Skin of body (tissue), 3 donors: ENCODE measurements at places on chromosomes 1 and 21. TPM values are rescaled to one million over a fixed set of nuclear protein-coding genes. Genes with fewer than 3 reads are reported as not detected.
A peak's percentile ranks its signal among the peaks of the same experiment; 100 is the strongest.

DNA sequence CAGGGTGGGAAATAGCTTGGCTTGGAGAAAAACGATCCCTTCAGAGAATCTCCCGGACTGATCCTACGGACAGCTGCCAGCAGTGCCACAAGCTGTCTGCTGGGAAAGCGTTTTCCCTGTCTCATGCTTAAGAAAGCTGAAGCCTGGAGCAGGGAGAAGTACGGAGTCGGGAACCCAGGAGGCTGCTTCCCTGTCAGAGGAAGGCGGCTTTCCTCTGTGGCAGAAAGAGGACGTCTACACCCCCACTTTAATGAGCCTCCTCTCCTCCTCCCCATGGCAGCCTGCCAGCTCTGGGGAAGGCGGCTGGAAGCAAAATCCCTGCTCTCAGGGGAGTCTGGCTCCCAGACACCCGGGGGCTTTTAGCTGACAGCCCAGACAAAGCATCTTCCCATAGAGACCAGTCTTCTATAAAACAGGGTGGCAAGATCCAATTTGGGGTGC is 7.3 kb downstream of the KIF21B start:
- DNase-seq: peak; percentile 13

- no peak for DNase-seq
Measured at GRCh38 chr1:50985094-50985493, 15.0 kb downstream of the CDKN2C start.

- no peak for DNase-seq
Measured at GRCh38 chr1:164452549-164452948, 106.4 kb upstream of the PBX1 start.

DNA sequence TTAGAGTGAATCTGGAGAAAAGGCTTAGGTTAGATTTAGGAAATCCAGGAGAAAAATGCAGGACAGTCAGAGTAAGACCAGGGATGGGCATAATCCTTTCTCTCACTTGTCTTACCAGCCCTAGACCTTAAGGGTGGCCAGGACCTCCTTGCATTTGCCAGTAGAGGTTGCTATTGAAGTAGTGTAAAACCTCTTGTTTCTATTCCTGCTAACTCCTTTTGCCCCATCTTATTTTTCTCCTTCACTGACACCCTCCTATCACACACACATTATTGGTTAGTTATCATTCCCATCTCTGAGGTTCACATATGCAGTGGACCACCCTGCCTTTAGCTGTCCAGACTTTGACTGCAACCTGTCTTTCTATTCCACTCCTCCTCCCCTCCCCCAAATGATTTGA is 75.0 kb upstream of the MACF1 start:
- DNase-seq: no peak

DNA sequence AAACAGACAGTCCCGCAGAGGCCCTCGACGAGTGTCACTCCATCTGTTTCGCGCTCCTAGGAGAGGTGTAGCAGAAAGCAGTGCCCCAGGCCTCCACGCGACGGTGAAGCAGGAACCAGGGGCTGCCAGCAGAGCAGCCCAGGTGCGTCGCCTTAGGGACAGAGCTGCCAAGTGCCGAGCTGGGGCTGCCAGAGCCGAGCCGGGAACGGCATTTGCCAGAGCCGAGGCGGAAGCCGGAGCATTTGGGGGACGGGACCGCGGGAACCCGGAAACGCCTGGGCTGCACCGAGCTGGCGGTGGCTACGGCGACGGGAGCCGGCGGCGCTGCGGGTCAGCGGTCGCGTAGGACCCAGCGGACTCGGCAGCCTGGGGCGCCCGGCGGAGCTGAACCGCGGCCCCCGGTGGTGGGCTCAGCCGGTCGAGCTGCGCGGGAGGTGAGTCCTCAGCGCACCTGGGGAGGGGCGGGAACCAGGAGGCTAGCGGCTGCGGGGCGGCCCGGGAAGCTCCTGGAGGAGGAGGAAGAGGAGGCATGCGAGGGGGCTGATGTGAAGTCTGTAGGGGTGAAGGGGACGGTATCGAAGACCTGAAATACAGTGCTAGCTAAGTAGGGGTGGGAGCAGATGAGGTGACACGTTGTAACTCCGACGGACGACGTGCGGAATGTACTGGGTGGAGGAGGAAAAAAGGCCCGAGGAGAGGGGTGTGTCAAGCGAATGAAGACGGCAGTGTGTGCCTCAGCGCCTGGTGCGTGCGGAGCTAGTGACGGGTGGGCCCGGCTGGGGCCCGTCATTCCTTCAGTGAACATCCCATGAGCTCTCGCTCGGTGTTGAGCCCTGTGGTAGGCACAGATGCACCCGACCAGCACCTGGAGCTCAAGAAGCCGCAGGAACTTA is at the start of gene SLC35A3:
Gene SLC35A3, plus strand, starts transcription at position 268 of the 893 bp plus-strand sequence. CDS start 23,559 bp downstream, outside the sequence.
- peak; percentile 56 for DNase-seq

DNA sequence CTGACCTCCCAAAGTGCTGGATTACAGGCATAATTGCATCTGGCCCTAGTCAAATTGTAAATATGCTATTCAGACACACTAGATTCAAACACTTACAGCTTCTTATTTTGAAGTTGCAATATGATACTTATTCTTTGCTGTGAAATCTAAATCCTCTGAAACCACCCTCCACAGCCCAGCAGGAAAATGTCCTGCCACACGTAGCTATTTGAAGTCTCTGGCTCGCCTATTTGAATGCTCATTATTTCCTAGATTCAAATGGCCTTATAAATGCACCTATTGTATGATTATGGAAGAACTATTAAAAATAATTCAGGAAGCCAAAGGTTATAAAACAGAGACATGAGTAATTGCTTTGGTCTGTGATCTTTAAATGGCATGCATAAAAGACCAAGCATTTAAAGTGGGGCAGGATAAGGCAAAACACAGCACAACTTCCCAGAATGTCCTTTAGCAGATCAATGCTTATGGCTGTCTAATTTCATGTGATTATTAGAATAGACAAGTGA is 26.6 kb upstream of the FBXO28 start:
- DNase-seq: no peak

SPTA1 gene
- 10.6 TPM for total RNA-seq
